Stimulated activated CD8-positive, alpha-beta memory T cell treated with anti-CD3 and anti-CD28 coated beads, Interleukin-15, amount 100 ng/mL, for 24 hours (primary cell): ENCODE measurements at places on chromosomes 5 and 9.

GRCh38 chr5:78419396-78419795 is 59.0 kb downstream of the SCAMP1 start:
- DNase-seq, result no peak

DNA sequence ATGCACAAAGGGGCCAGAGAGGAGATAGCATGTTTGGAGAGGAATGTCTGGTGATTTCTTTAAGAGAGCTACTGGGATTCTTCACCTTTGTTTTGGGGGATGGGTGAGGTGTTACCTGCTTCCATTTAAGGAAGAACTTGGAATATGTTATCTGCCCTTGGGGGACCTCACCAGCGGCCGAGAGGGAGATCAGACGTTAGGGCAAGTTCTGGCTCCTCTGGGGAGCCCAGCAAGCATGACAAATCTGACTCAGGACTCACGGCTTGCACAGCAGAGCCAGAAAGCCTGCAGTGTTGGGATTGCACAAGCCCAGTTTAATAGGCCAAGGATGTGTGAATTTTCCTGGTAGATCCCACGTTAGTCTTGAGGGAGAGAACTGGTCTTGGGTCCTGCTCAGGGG is 40.3 kb downstream of the SLC28A3 start:
- no peak for DNase-seq

GRCh38 chr5:137888466-137888862 is 793 bp upstream of the PKD2L2 start:
- DNase-seq, result no peak

DNA sequence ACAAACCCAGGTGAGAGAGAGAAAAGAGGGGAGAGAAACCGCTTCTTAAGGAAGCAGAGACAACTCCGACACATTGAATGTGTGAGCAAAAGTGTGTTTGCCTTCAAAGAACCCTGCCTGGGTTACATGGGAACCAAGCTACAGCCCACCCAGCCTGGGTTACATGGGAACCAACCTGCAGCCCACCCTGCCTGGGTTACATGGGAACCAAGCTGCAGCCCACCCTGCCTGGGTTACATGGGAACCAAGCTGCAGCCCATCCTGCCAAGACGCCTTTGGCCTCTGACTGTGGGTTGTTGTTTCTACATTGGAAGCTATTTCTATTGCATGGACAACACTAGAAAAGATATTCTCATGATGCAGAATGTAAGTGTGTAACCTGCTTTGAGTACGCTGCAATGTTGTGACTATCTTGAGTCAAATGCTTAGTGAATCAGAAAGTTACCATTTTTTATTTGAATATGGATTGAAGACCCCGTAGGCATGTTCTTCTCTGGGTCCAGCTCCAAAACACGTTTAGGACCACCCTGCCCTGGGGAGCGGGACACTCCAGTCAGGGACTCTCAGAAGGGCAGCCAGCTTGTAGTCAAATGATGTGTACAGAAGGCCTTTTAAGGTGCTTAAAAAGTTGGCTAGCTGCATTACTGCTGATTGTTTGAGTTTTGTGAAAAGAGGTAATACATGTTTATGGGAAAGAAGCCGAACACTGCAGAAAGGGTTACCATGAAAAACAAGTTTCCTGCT is 39.1 kb upstream of the UNC5A start:
- no peak for DNase-seq

DNA sequence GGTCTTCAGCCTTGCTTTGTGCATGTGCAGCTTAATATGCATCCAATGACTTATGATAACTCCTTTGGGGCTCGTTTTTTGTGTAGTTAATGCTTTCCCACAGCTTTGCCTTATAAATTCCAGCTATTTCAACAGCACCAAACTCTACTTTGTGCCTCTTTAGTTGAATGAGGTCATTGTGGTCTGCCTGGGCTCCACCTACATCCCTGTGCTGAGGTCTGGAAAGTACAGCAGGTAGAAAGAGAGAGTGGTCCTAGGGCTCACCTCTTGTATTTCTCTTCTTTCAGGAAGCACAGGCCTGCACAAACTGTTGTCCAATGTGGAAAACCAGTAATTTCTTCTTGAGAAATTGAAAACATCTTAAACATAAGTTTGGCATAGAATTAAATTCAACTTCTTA is 167.2 kb downstream of the XRCC4 start:
- DNase-seq, result no peak

DNA sequence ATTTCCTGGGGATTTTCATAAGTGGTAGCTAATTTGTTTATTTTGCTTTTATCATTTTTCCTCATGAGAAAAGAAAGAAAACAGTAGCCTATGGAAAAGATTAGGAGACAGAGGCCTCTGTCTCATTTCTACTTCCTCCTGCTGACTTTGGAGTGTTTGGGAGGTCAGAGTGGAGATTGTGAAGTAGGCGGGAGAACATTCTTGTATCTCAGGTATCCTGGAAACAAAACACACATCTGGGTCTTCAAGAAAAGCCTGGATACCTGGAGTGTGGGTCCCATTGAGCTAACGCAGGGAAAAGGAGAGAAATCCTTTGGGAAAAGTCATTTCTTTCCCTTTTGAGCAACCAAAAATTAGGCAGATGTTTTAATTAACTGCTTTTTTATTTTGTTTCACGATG is 161.5 kb upstream of the DMAC1 start:
- DNase-seq, result no peak

- no peak for DNase-seq
Observed at GRCh38 chr5:10595672-10596309, 31.9 kb downstream of the ANKRD33B start.
